NCI-H510A (cell line): ENCODE measurements at places on chromosomes 1 and 21.

DNA sequence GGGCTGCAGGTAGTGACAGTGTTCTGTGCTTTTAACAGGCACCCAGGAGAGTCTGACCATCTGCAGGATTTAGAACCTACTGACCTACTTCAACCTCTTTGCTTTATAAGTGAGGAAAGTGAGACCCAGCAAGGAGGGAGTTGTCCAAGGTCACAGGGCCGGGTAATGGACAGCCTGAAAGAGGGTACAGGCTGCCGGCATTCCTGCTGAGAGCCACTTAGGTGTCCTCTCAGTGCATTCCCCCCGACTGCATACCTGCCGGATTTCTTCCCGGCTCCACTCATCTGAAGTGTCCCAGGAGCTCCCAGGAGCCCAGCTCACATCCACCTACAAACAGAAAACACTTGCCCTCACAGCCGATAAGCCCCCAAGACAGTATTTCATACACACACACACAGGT, 13.9 kb downstream of the PHLDA3 start:
- DNase-seq = no peak

- no peak for DNase-seq
Measured at GRCh38 chr1:151714820-151715725, 1.5 kb downstream of the CELF3 start.

DNA sequence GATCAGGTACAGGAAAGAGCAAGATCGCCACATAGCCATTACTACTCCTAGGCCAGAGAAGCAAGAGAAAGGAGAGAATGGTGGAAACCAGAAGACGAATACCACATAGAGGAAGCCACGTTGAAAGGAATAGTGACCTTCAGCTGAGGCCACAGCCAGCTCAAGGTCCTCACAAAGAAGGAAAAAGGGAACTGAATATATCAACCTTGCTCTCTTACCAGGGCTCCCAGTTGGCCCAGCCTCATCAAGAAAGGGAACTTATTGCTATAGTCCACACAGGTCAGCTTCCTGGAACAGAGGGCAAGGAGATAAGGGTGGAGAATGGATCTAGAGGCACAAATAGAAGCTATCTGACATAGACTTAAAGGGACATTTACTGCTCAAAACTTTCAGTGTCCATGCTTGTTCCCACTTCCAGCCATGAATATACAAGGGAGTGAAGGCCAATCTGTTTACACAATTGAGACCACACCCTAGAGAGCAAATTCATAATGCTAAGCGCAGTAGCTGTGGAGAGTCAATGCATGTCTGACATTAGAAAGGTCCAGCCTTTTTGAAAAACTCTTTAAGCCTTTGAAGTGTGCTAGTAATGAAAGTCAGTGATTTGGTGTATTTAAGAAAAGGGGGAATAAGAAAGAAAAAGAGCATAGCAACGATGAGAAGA, 120.7 kb upstream of the ZC3H11B start:
- DNase-seq = no peak

DNA sequence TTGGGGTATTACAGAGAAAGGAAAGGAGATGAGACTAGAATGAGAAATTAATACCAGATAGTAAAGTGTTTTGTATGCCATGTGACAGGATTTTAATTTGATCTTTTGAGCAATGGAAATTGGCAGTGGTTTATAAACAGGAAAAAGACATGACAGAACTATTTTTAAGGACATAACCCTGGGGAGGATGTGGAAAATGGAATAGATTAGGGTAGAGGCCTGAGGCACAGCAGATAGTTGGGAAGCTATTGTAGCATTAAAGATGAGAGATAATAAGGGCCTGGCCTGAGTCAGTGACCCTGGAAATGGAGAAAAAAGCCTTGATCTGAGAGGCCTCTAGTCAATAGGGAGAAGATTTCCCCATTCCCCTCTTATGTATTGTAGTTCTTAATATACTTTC, 22.1 kb upstream of the KCNA3 start:
- DNase-seq = no peak

GRCh38 chr1:20847611-20848080, 60.5 kb upstream of the HP1BP3 start:
- no peak for DNase-seq

DNA sequence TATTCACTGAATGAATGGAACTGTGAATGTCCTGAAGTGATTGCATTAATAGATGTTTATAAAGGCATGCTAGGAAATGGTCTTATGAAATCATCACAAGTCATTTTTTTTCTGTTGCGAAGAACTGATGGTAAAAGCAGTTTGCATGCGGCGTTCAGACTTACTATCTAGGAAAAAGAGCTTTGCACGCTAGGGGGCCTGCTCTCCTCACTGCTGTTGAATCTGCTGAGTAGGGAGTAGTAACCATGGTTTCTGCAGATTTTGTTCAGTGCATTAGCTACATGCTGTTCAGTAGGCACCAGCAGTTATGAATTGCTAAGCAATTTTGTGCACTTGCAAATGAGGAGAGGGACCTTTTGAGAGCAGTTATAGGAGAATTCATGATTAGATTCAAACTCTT, 57.9 kb downstream of the CENPF start:
- no peak for DNase-seq

- no peak for DNase-seq
Measured at GRCh38 chr1:207831517-207832327, 79.2 kb downstream of the CD34 start.

GRCh38 chr1:54701996-54702395, 13.7 kb upstream of the TTC4 start:
- DNase-seq = no peak

DNA sequence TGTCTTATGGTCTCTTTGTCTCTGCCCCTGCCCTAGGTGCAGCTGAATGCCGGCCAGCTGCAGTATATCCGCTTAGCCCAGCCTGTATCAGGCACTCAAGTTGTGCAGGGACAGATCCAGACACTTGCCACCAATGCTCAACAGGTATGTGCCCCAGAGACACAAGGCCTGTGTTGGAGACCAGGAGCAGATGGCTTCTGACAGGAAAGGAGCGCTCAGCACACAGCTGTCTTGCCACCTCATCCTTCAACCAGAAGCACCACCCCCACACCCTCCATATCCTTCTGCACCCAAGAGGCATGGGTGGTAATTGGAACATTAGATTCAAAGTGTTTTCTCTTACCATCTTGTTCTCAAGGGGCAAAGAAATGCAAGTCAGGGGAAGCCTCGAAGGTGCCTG, 17.0 kb upstream of the KCNQ4 start:
- DNase-seq = no peak

GRCh38 chr1:74363220-74363619, 128.0 kb downstream of the TNNI3K start:
- no peak for DNase-seq

GRCh38 chr1:201450721-201451291, 18.2 kb downstream of the PHLDA3 start:
- DNase-seq = no peak

- DNase-seq = no peak
Measured at GRCh38 chr1:28112388-28113241, 24.2 kb upstream of the EYA3 start.
